ENCODE measurements at places on chromosomes 16 and 17. TPM values are rescaled to one million over a fixed set of nuclear protein-coding genes. Genes with fewer than 3 reads are reported as not detected.
A peak's percentile ranks its signal among the peaks of the same experiment; 100 is the strongest.

The ERBB2 gene
- total RNA-seq, result 17.8 TPM

The CD68 gene
- 75.8 TPM for total RNA-seq

The GNAO1 gene
- 0.05 TPM for total RNA-seq

The LRRC75A gene
- total RNA-seq, result not detected

The KLHL10 gene
- total RNA-seq, result not detected

The NLE1 gene
- 42.9 TPM for total RNA-seq

The ENPP7 gene
- not detected for total RNA-seq

The SLC25A11 gene
- 103 TPM for total RNA-seq

The CD300H gene
- total RNA-seq, result not detected

GRCh38 chr16:2226245-2226793 lies 2.9 kb downstream of the E4F1 start:
- DNase-seq, result no peak

- no peak for DNase-seq
These were observed 337.1 kb downstream of the CNTNAP4 start for GRCh38 chr16:76614269-76614668.

GRCh38 chr16:65704866-65705265 lies 583.0 kb upstream of the CDH11 start:
- DNase-seq, result no peak

GRCh38 chr16:23013484-23013883 lies 135.8 kb downstream of the USP31 start:
- no peak for DNase-seq

- DNase-seq, result no peak
These were observed 656 bp upstream of the IGFBP4 start for GRCh38 chr17:40442392-40443195.

DNA sequence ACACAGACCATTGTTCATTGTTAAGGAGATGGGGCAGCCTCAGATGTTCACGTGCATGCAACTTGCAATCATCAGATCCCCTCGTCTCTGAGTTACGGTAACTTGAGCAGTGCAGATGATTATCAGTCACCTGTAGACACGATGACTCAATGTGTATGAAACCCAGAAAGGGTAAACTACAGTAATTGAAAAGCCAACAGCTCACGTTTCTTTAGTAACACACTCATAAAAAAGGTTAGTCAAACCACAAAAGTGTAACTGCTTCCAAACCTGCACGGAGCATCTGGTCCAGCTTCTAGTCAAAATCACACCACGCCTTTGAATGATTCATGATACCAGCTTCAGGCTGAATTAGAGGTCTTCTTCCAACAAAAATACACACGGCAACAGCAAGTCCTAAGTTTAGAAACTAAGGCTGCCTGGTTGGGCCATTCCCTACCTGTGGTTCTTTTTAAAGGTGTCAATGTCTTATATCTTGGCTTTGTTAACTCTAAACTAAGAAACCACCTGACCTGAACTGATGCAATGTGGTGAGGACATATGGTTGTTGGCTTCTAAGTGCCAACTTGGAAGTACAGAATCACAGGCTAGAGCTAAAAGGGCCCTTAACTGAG lies 32.3 kb downstream of the GRB7 start:
- peak; percentile 92 for DNase-seq

DNA sequence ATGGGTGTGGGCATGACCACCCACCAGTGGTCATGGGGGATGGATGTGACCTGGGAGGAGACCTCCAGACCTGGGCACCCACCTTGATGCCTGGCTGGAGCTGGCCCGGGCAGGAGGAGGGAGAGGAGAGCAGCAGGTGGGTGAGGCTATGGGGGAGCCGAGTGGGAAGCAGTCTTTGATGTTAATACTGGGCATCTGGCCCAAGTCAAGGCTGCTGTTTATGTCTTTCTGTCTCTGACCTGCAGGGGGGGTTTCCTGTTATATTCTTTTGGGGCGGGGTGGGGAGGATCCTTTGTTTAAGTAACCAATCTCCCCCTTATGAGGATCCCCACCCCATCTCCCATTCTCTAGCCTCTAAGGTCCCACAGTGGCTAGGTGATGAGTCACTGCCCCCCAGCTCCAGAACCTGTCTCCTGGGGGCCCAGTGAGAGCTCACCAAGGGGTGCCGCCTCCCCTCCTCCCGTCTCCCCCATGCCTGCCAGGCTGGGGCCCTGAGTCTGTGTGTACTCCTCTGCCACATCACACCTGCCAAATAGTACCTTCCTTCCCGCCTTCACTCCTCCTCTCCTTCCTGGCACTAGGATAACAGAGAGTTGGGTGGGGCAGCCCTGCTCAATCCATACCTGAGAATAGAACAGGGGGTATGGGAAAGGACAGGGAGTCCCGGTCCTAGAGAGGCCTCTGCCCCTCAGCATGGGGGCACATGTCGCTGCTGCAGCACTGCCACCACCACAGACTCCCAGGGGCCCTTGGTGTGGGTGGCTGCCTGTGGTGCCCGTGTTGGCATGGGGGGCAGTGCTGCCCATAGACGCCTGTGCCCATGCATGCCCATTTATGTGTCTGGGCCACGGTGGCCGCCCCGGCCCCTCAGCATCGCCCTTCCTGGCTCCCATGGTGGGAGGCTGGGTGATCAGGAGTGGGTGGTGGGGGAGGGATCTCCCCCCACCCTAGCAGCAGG lies 7.3 kb downstream of the THRA start:
- DNase-seq, result peak; percentile 30

DNA sequence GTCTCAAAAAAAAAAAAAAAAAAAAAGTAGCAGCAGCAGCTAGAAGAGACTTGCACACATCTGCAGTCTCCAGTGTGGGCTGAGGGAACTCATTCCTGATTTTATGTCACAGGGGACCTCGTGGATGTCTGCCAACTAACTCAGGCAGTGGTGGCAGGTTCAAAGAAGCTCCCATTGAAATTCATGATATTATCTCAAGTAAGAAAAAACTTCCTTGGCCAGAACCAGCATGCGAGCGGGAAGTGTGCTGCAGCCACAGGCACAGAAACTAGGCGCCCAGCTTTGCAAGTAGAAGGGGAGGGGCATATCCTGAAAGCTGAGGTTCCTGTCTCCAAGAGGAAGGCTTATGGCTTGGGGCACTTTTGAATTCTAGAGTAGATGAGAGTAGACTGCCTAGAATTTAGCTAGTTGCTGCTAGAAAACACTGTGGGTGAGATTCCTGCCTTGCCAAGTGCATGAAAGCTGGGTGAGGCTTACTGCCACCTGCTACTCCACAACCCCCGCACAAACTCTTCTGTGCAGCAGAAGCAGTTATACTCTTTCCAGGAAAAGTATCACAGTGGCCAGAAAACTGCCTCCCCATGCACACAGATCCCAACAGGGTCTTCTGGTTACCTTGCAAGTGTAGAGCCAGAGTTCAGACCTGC lies 603.8 kb upstream of the CA10 start:
- no peak for DNase-seq

- DNase-seq, result no peak
These were observed 26.2 kb downstream of the TRIM16 start for GRCh38 chr17:15657868-15658267.

DNA sequence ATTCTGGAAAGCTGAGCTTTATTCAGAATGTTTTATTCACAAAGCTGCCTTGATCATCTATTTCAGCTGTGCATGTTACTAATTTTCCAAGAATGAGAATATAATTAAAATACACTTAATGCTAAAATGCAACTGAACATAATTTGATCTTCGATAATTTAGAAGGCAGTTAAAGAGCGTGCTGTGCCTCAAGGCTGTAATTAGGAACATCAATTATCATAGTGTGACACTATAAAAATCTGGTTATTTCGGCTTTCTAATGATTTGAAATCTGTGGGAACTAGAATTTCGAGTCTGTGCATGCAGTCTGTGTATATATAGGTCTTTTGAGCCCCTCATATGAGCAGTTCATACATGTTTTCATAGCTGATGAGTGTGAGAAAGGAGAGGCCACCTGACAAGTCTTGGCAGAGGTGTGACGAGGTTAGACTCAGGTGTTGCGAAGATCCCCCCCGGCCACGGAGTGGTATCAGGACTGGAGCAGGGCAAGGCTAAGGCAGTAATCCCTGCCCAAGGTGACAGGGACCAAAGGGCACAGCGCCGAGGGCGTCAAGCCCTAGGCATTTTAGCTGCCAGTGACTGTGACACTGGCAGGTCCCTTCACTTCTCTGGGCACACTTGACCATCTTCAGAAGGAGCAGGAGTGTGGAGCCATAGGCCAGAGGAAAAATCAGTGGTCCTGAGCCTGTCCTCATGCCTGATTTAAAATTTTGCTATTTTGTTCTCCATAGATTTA lies 328.5 kb downstream of the SNX29 start:
- no peak for DNase-seq

DNA sequence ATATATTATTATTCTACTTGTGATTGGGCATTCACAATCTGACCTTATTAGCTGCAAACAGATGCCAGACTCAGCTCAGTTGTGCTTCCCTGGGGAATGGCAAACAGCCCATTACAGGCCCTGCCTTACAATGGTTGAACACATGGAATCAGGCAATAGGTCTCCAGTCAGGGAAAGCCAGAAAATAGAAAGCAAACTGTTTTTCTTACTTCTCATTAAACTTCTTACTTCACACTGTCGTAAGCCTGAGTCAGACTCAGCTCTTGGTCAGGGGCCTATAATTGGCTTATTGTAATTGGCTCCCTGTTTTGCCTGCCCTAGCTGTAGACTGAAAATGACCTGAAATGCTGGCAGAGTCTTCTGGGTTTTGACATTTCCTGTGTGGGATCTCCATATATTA lies 77.0 kb upstream of the CA10 start:
- DNase-seq, result no peak

GRCh38 chr16:77745972-77746371 lies 23.7 kb downstream of the NUDT7 start:
- no peak for DNase-seq

DNA sequence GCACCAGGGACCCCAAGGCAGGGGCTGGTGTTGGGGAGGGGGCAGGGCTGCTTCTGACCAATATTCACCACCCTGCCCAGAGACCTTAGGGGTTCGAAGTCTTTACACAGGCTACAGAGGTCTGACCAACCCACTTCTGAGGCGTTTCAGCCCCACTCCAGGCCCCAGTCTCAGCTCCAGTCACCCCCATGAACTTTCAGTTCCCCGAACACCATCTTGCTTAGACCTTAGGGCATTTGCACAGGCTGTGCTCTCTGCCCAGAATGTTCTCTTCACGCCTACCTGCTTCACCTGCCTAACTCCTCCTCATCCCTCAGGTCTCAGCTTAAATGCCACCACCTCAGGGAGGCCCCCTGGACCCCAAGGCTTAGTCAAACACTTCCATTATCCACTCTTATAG lies 25.8 kb upstream of the CPNE2 start:
- no peak for DNase-seq

DNA sequence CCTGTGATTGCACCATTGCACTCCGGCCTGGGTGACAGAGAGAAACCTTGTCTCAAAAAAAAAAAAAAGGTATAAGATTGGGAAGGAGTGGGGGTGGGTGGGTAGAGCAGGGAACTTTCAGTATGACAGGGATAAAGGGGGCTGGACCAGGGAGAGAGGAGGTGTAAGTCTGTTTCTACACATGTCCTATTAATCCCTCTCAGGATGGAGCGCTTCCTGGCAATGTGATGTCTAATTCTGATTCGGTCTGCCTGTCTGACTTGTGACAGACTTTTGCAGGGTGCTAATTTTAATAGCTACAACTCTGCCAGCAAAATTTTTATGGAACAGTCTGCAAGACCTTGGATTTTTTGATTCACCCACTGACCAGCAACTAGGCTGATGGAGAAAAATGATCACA lies 53.8 kb upstream of the SLC25A19 start:
- no peak for DNase-seq

DNA sequence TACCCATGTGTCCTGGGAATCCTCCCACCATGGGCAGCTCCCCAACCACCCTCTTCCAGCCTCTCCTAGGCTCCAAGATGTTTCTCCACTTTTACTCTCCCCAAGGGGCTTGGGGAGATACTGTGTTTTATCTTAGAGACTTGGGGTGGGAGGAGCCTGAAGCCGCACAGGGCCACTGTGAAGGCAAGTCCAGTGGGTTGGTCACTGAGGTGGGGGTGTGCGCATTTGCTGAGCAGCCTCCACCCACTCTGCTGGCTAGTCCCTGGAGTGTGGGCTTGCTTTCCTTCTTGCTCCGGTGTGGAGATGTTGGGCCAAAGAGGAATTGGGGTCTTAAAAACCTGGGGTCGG lies 4.1 kb upstream of the CLDN9 start:
- no peak for DNase-seq

- DNase-seq, result no peak
These were observed 214.0 kb downstream of the ZFHX3 start for GRCh38 chr16:72833969-72834368.

DNA sequence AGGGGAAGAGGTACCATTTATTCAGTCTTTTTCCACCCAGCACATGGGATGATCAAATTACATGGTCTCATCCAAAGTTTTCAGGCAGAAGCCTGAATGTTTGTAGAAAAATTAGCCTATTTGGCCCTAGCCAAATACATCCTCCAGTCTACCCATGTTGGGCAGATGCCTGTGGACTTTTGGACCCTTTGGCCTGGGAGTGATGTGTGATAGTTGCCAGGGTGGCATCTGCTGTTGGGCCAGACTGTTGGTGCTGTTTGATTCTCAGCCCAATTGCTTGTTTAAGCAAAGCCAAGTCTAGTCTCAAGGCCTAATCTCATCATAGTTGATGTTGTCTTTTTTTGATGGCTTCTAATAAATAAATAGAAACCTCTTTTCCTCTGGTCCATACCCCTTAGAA lies 419.0 kb downstream of the CDH13 start:
- no peak for DNase-seq

- DNase-seq, result no peak
These were observed 8.2 kb upstream of the CIAO3 start for GRCh38 chr16:749010-749409.

GRCh38 chr16:28180655-28181460 lies 30.9 kb downstream of the XPO6 start:
- DNase-seq, result no peak
